ENCODE measurements at places on chromosomes 1 and 21.

GRCh38 chr1:24555591-24556413, at the start of gene NCMAP:
NCMAP (plus strand) TSS chr1:24556087; CDS start chr1:24595431, 39,344 bp downstream.
- DNase-seq: peak; percentile 52
- H3K36me3 ChIP-seq: no peaks in the 10 kb centered on the region
- no peak within 1 kb of the TSS for H3K27ac ChIP-seq
- H3K27me3 ChIP-seq: no peaks in the 10 kb centered on the region
- 0 out of 2 replicates have a peak, but pooled peaks cover 2% of the 10 kb centered on the region for H3K4me1 ChIP-seq

DNA sequence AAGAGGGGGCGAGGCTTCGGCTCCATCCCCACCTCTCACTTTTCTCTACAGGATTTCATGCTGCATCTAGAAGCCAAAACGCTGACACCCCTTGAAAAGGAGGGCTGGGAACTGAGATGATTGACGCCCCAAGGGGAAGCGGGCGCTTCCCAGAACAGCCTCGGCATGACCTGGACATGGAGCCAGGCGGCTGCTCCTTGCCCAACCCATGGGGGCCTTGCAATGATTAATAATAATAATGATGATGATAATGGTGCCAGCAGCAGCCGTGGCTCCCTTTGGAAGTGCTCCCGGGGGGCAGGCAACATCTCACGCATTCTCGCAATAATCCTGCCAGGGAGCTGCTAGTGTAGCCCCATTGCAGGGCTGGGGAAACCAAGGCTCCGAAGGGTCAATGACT, 78.2 kb downstream of the RAP1GAP start:
- no peaks in the 10 kb centered on the region for H3K36me3 ChIP-seq
- no peaks in the 10 kb centered on the region for H3K27me3 ChIP-seq
- DNase-seq: no peak
- no peak overlapping the region for H3K4me3 ChIP-seq

GRCh38 chr21:27721675-27722074, 754.8 kb upstream of the ADAMTS5 start:
- peaks cover 18% of the 10 kb centered on the region for H3K36me3 ChIP-seq
- H3K27me3 ChIP-seq: no peaks in the 10 kb centered on the region

DNA sequence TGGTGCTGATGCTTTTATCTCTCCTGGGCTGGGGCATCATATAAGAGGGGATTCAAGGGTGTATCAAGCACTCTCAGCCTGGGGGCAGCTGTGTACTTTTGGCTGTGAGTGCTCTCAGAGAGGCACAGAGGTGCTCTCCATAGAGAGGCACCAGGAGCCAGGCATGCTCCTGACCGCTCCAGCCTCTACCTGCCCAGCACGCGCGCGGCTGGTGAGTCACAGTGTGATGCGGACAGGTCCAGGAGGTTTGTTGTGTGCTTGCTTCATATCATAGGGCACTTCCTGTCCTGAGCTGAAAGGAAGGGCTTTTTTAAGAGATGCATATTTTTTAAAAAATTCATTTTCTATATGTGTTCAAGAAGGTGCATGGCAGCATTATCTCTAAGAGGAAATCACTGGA, 93.6 kb upstream of the BCAR3 start:
- peaks cover 2% of the 10 kb centered on the region for H3K4me1 ChIP-seq
- no peak overlapping the region for H3K4me3 ChIP-seq
- no peaks in the 10 kb centered on the region for H3K27me3 ChIP-seq
- H3K27ac ChIP-seq: no peak overlapping the region
- H3K36me3 ChIP-seq: no peaks in the 10 kb centered on the region

DNA sequence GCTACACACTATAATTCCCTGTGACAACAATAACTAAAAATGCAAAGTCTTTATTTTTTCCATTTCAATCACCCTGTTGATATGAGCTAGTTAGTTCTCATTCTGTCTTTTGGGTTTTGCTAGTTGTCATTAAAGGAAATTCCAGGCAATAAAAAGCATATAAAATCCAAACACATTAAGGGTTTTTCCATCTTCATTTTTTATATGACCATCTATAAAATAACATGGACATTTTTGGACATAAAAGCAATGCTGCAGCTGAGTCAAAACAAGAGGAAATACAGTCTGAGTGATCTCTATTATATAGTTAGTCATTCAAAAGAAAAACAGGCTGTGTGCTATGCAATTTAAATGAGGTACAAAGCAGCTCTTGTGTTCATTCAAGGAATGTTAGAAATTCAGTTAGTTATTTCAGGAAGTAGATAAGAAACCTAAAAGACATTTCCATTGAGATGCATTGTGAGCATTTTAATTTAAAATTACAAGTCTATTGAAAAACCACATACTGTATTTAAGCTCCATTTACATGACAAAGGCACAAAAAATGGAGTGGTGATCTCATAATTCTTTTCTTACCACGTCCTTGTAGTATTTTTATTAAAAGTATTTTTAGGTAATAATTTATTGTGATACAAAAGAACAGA, 67.3 kb upstream of the BCL10 start:
- peaks cover 8% of the 10 kb centered on the region for H3K36me3 ChIP-seq
- H3K27ac ChIP-seq: peak overlapping the region; percentile 87
- no peak for DNase-seq
- no peaks in the 10 kb centered on the region for H3K27me3 ChIP-seq
